ENCODE measurements at places on chromosomes 1 and 21.

DNA sequence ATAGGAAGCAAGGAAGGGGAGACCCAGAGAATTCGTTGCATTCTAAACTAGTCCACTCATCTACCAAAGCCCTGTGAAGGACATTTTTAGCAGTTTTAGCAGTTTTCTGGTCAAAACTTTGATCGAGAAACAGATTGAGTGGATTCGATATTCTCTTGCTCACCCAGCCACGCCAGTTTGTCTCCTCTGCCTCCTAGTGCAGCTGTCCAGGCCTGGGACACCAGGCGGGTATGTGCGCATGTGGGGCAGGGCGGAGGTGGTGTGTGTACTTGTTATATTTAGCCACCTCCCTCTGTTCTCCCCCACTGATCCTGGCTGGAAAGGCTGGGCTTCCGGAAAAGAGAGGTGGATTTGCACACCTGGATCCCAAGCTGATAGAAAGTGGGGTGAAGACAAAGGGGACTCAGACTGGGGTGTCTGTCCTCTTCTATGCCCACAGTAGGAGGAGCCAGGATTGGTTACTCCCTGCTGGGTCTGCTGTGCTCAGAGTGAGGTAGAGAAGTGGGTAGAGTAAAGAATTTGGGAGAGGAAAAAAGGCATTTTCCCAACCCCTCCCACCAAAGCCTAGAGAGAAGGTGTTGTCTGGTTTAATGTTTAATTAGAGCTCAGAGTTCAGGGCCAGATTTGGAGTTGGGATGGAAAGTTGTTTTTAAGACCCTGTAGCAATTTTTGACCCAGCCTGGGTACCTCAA lies 3.8 kb downstream of the LMNA start:
- DNase-seq, result no peak
- peaks cover 44% of the 10 kb centered on the region for H3K4me1 ChIP-seq
- H3K27ac ChIP-seq, result no peak overlapping the region
- H3K27me3 ChIP-seq, result peaks cover 35% of the 10 kb centered on the region

GRCh38 chr1:24363994-24364393 lies 44.8 kb downstream of the GRHL3 start:
- H3K4me1 ChIP-seq, result peaks cover 18% of the 10 kb centered on the region
- peaks cover 3% of the 10 kb centered on the region for H3K36me3 ChIP-seq
- H3K4me3 ChIP-seq, result no peak overlapping the region
- no peaks in the 10 kb centered on the region for H3K27me3 ChIP-seq
- DNase-seq, result no peak

DNA sequence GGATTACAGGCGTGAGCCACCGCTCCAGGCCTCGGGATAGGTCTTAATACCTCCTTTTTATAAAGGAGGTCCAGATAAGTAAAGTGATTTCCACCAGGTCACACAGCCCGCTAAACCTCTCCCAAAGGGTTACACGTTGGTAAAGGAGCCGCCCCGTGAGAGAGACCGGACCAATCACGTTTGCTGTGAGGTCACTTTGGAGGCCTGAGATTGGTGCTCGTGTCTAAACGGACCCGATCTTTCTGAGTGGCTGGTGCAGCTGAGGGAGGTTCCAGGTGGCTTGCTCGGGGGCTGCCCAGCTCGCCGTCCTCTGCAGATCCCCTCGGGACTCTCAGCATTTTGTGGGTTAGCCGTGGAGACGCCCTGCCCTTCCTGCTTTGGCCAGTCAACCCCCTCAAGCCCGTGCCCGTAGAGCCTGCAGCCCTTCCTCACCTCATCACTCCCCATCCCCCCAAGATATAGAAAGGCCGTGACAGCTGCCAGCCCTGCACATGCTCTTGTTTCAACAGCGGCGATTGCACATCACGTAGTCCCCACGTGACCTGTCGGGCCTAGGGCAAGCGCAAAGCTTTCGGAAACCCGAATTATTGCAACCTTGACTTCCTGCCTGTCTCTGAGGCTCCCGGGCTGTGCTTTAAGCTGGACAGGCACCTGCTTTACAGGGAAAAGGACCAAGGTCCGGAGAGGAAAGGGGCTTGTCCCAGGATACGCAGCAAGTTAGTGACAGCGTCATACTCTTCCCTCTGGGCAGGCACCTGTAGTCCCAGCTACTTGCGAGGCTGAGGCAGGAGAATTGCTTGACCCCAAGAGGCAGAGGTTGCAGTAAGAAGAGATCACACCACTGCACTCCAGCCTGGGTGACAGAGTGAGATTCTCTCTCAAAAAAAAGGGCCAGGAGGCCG lies 5.0 kb upstream of the COA7 start:
- DNase-seq, result peak; percentile 83
- peaks cover 14% of the 10 kb centered on the region for H3K4me1 ChIP-seq
- H3K36me3 ChIP-seq, result no peaks in the 10 kb centered on the region
- H3K27ac ChIP-seq, result peak overlapping the region; percentile 95
- H3K4me3 ChIP-seq, result peak overlapping the region; percentile 83
- no peaks in the 10 kb centered on the region for H3K27me3 ChIP-seq

- no peak overlapping the region for H3K4me3 ChIP-seq
- H3K27ac ChIP-seq, result no peak overlapping the region
- peaks cover 6% of the 10 kb centered on the region for H3K27me3 ChIP-seq
- no peak for DNase-seq
- H3K4me1 ChIP-seq, result no peaks in the 10 kb centered on the region
Measured at GRCh38 chr1:7390604-7391000, 380.5 kb upstream of the VAMP3 start.

- no peak overlapping the region for H3K27ac ChIP-seq
- no peak for DNase-seq
- H3K36me3 ChIP-seq, result no peaks in the 10 kb centered on the region
- H3K4me1 ChIP-seq, result no peaks in the 10 kb centered on the region
- H3K4me3 ChIP-seq, result no peak overlapping the region
- peaks cover 8% of the 10 kb centered on the region for H3K27me3 ChIP-seq
Measured at GRCh38 chr1:159675046-159675445, 39.3 kb downstream of the CRP start.

DNA sequence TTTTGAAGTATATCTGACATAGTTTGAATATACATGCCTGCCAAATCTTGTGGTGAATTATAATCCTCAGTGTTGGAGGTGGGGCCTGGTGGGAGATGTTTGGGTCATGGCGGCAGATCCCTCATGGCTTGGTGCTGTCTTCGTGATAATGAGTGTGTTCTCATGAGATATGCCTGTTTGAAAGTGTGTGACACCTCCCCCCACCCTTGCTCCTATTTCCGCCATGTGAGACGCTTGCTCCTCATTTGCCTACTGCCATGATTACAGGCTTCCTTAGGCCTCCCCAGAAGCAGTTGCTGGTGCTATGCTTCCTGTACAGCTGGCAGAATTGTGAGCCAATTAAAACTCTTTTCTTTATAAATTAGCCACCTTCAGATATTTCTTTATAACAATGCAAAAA lies 436.6 kb upstream of the BEND5 start:
- no peak overlapping the region for H3K4me3 ChIP-seq
- H3K27me3 ChIP-seq, result peaks cover 3% of the 10 kb centered on the region
- no peaks in the 10 kb centered on the region for H3K36me3 ChIP-seq
- H3K4me1 ChIP-seq, result no peaks in the 10 kb centered on the region

DNA sequence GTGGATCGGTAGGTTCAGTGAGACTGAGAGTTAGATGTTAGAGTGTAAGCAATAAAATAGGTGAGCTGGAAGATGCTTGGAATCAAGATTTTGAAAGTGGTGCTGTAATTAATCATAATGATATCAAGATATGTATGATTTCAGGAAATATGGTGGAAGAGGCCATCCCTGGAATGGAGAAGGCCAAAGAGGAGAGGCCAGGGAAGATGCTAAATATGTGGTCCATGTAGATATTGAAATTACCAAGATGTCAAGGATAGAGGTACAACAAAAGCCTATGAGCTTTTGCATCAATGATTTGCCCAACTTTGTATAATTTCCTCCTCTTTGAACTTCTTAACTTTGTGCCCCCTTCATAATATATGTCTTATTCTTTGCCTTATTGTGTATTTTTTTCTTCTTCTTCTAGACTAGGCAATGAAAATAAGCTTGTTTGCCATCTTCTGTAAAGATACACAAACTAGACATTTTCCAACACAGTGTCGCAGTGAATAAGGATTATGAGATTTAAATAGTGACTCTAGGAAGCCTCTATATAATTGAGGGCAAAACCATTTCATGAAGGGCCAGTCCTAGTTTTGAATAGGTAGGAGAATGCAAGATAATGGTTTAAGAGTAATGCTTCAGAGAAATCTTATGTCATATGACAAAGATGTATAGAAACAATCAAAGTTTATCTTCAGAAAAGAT lies 8.9 kb downstream of the PTGS2 start:
- H3K36me3 ChIP-seq, result no peaks in the 10 kb centered on the region
- no peak overlapping the region for H3K27ac ChIP-seq
- H3K4me3 ChIP-seq, result no peak overlapping the region
- DNase-seq, result no peak

DNA sequence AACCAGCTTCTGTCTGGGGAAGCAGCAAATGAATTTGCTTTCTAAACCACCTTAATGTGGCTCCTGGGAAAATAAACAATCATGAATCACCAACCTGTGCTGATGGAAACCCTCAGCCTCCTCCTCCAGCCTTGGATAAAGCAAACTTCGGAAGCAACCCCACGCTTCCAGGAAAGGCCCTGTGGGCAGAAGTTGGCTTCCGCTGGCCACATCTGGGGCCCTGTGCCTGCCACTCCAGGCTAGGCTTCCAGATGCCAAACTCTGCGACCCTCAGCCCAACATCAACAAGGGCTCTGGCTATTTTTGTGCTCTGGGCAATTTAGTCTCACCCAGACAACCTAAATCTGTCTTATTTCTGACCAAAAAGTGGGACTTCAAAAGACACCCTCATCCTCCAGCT lies 6.2 kb upstream of the OXCT2 start:
- H3K27ac ChIP-seq, result no peak overlapping the region
- no peaks in the 10 kb centered on the region for H3K27me3 ChIP-seq
- H3K4me1 ChIP-seq, result no peaks in the 10 kb centered on the region
- no peaks in the 10 kb centered on the region for H3K36me3 ChIP-seq
- H3K4me3 ChIP-seq, result no peak overlapping the region

DNA sequence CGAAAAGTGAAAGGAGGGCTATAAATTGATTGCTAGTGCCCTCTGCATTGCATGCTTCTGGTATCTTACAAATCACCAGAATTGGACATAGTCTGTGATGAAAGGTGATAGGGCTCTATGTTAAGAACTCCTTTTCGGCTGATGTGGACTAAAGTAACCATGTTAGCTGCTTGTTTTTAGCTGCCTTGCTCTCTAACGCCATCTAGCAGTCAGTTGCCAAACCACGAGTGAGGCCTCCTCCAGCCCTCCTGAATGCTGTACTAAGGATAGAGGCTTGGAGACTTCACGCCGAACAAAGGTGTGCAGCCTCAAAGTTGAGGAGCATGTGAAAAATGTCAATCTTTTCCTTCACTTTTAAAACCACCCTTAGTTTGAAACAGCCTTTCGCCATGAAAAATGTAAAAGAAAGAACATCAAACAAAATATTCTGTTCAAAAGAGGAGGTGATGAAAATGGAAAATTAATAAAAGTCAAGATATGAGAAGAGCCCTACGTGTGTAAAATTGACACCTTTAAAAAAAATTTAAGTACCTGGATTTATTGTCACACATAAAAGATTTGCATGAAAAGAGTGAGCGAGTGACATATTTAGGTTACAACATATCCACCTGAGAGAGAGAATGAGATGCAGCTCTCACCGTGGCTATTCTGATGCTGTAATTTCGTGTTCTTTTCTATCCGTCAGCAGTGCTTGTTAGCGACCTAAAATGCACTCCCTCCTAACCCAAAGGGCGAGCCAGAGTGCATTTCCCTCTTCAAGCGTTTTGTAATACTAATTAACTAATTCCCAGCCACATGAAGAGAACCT lies 8.1 kb downstream of the LRRC53 start:
- no peak overlapping the region for H3K4me3 ChIP-seq
- H3K36me3 ChIP-seq, result no peaks in the 10 kb centered on the region
- H3K4me1 ChIP-seq, result no peaks in the 10 kb centered on the region
- H3K27ac ChIP-seq, result no peak overlapping the region

- no peak overlapping the region for H3K27ac ChIP-seq
- no peaks in the 10 kb centered on the region for H3K27me3 ChIP-seq
Measured at GRCh38 chr1:43309405-43310025, 8.7 kb downstream of the TIE1 start.

- H3K27me3 ChIP-seq, result peaks cover 70% of the 10 kb centered on the region
- peak overlapping the region; percentile 97 for H3K27ac ChIP-seq
- DNase-seq, result peak; percentile 42
- H3K4me1 ChIP-seq, result peaks cover 58% of the 10 kb centered on the region
- H3K4me3 ChIP-seq, result peak overlapping the region; percentile 97
Measured at GRCh38 chr1:28510273-28510969, 4.6 kb downstream of the RCC1 start.

GRCh38 chr1:39268112-39268581 lies 63.7 kb downstream of the MACF1 start:
- H3K27ac ChIP-seq, result peak overlapping the region; percentile 70
- peaks cover 21% of the 10 kb centered on the region for H3K36me3 ChIP-seq
- DNase-seq, result no peak
- peak overlapping the region; percentile 59 for H3K4me3 ChIP-seq
- peaks cover 62% of the 10 kb centered on the region for H3K4me1 ChIP-seq

DNA sequence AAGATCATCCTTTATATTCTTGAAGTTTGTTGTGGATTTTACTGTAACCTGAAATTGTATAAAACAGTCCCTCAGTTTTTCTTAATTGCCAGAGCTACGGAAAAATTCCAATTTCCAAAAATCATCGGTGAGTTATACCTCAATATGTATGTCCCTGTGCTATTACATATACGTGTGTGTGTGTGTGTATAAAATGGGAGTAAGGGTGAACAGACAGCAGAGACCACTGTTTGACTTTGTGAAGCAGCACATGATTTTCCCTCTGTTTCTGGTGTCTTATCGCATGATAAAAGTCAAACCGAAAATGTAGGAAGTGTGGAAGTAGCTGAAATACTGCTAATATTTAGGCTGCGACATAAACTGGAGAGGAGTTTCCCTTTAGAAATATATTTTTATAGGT lies 1.2 kb downstream of the OR2T1 start:
- H3K4me1 ChIP-seq, result no peaks in the 10 kb centered on the region
- H3K36me3 ChIP-seq, result no peaks in the 10 kb centered on the region
- DNase-seq, result no peak
- no peak overlapping the region for H3K4me3 ChIP-seq
- H3K27ac ChIP-seq, result no peak overlapping the region
- no peaks in the 10 kb centered on the region for H3K27me3 ChIP-seq

GRCh38 chr1:89081005-89081404 lies 16.0 kb upstream of the GBP1 start:
- H3K27me3 ChIP-seq, result no peaks in the 10 kb centered on the region
- H3K4me1 ChIP-seq, result no peaks in the 10 kb centered on the region
- no peak overlapping the region for H3K27ac ChIP-seq

DNA sequence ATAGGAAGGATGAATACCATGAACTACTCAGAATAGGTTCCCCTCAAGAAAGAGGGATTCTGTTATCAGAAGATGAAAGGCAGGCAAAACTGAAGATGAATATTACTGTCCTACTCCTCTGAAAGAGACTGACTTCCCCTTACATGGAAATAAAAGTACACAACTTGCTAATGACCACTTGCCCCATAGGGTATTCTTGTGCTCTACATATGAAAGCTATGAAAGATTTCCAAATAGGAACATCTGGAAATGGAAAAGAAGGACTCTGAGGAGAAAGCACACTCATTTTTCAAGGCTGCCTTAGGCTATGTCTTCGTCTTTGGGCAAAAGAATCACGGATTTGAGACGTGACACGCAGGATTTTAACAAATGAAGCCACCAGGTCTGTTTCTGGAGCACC lies 170.1 kb upstream of the DAB1 start:
- no peaks in the 10 kb centered on the region for H3K36me3 ChIP-seq
- no peaks in the 10 kb centered on the region for H3K27me3 ChIP-seq
- H3K4me1 ChIP-seq, result no peaks in the 10 kb centered on the region
- no peak overlapping the region for H3K27ac ChIP-seq
